Right hindlimb (tissue), 1 donor: ENCODE measurements at places on chromosomes 6 and 20.

- DNase-seq: no peak
Observed at GRCh38 chr6:137764464-137764863, 102.6 kb upstream of the TNFAIP3 start.

- DNase-seq: no peak
Observed at GRCh38 chr20:62949962-62950361, 2.5 kb upstream of the SLC17A9 start.

GRCh38 chr6:125818772-125819260 lies 28.1 kb downstream of the NCOA7 start:
- DNase-seq: no peak

GRCh38 chr6:145047891-145048290 lies 687.4 kb downstream of the EPM2A start:
- no peak for DNase-seq

DNA sequence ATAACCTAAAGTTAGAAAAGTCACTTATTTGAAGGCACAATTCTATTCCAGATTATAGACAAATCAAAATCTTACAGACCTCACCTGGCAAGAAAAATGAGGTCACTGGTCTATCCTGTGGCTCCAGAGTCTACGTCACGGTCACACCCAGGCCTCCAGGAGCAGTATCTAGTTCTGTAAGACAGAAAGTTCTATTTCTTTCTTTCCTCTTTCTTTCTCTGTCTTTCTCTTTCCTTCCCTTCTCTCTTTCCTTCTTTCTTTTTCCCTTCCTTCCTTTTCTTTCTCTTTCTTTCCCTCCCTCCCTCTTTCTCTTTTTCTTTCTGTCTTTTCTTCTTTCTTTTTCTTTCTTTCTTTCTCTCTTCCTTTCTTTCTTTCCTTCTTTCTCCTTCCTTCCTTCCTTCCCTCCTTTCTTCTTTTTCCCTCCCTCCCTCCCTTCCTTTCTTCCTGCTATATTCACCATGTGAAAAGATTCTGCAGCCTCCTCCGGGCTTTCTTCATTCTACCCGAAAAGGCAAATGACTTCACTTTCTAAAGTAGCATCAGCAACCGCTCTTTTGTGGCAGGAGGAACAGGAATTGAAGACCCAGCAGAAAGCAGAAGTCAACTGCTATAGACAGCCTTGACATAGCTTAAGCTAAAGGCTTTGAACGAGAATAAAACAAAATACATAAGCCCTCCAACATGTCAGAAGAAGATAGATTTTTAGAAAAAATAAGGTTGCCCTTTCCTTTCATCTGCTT lies 83.9 kb upstream of the SIRPG start:
- DNase-seq: no peak

DNA sequence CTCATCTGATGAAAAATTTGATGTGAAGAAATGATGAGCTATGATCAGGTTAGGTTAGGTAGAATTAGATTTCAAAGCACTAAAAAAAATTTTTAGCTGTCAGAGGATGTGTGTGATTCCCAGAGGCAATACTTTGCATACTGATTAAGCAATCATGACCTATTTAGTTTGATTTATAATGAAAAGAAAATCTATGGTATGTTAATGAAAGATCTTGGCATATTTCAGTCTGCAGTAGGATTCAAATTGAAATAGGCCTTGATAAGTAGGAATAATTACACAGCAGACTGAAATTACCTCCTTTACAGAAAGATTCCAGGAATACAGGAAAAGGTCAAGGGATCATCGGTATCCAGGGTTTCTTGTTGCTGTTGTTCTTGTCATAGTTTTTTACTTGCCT lies 69.3 kb downstream of the HDDC2 start:
- no peak for DNase-seq

GRCh38 chr20:49281913-49282467 lies 4.1 kb upstream of the ZNFX1 start:
- no peak for DNase-seq

GRCh38 chr6:145070791-145071190 lies 664.5 kb downstream of the EPM2A start:
- DNase-seq: no peak

DNA sequence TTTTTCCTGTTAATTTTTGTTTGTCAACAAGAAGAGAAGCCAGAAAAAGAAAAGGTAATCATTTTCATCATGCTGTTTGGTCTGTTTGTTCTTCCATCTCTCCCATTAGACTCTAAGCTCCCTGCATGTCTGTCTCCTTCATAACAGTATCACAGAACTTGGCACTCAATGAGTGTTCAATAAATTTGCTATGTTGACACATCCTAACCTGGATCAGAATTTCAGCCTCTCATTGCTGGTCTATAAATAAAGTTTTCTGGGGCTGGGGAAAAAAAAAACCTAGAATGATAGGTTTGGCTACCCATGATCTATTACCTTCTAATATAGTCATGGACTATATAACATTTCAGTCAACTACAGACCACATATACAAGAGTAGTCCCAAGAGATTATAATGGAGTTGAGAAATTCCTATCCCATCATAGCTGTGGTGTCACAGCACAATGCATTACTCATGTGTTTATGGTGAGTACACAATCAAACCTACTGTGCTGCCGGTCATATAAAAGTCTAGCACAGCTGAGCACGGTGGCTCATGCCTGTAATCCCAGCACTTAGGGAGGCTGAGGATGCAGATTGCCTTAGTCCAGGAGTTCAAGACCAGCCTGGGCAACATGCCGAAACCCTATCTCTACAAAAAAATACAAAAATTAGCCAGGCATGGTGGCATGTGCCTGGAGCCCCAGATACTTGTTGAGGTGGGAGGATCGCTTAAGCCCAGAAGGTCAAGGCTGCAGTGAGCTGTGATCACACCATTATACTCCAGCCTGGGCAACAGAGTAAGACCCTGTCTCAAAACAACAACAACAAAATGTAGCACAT lies 5.9 kb downstream of the NUDT3 start:
- no peak for DNase-seq

DNA sequence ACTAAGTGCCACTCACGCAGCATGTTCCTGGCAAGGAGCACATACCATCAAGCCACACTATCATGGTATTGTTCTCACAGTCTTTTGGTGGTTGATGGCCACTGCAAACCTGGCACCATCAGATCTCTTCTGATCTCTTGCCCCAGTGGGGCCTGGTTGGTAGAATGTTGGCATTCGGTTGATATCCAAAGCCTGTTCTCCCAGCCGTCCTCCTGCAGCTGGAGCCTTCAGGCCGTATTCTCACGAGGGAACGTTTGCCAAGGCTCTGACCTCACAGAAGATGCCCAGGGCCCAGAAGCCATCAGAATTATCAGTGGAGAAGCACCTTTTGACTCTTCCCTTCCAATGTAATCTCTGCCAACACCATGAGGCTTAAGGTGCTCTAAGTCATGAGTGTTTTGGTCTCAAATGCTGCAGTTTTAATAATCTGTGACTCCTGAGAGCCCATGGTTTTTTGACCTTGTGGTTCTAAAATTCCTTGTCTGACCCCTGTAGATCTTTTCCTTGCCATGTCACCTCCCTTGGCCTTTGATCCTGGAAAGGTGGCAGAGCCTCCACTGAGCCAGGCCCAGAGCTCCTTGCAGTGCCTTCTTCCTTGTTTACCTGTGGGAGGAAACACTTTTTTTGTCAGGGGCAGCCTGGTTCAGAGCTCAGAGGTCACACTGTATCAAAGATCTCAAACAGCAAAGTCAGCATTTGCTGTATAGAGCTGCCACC lies 27.8 kb downstream of the POFUT1 start:
- DNase-seq: no peak

GRCh38 chr6:54587277-54587676 lies 259.3 kb upstream of the FAM83B start:
- DNase-seq: no peak

DNA sequence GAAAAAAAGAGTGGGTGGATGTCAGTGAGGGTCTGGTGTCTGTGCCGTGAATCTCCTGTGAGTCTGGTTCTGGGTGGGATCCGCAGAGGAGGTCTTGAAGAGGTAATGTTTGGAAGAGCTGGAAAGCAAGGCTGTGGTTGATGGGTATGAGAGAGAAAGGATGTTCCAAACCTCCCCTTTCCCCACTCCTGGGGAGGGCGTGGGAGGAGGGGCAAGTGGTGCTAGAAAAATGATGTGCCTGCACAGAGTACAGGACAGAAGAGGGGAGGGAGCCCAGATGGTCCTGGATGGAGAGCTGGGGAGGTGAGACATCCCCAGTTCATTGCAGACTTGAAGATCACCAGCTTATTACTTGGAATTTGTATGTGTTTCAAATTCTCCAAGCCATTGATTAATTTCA lies 3.1 kb downstream of the CNPY3 start:
- DNase-seq: no peak

DNA sequence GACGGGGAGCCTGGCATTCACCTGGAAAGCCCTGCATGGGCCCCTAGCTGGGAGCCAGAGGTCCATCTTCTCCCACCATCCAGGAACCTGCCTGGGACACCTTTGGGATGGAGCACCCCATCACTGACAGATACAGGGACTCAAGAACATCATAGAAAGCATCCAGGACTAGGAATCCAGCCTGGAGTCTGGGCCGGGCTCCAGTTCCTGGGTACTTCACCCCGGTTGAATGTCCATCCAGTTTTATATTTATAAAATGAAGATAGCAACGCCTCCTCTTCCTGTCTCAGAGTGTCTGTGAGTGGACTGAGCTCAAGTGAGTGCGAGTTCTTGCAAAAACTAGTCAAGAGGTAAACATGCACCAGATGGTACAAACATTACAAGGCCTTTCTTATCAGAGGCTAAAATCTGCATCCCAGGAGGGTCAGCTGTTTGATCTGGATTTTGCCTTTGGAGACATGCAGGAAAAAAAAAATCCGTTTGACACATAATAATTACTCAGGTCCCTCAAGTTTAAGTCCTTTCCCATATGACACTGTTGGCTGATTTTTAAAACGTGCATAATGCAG lies 27.4 kb downstream of the ZC3H12D start:
- DNase-seq: no peak

DNA sequence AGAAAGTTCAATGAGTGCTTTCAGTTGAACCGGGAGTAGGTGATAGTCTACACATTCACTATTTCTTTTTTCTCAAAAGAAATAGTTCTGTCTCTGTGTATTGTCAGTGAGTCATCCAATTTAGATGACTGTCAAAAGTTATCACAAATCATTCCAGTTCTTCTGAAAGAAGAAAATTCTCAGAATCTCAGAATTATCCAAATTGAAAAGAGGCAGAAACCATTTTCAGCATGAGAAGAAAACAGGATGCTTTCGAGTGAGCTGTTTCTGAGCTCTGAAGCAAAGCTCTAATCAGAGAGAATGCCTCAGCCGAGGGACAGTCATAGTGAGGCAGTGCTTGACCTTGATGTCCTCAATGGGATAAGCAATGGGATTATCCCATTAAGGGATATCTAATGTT lies 97.9 kb downstream of the HUS1B start:
- no peak for DNase-seq

- DNase-seq: no peak
Observed at GRCh38 chr6:77910826-77911225, 258.0 kb downstream of the MEI4 start.

GRCh38 chr6:112202639-112203341 lies 51.6 kb downstream of the LAMA4 start:
- DNase-seq: no peak

GRCh38 chr20:44581515-44581914 lies 864 bp upstream of the PKIG start:
- no peak for DNase-seq

DNA sequence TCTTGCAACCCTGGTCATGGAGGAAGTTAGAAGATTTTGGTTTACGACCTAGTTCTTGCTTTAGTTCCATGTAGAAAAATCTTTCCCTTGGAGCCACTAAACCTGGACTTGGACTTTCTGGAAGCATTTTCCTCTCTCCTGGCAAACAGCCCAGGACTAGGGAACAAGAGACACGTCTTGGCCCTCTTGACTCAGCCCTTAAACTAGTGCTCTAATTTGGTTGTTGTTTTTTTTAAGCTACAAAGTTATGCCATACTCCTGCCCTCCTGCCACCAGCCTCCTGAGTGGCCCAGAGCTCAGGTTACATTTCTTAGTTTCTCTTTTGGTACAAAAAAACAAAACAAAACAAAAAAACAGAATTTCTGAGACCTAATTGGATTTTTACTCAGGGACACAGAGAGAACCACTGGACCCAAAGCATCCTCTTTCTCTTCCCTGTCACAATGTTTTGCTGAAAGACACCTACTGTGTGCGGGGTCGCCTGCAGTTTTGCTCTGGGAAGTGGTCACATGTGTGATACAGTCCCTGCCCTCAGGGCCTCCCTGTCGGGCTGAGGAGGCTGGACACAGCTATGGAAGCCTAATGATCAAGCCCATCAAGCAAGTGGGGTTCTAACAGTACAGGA lies 32.3 kb upstream of the SCUBE3 start:
- DNase-seq: peak; percentile 50

- DNase-seq: peak; percentile 92
Observed at GRCh38 chr6:111552241-111552744, 53.4 kb downstream of the TRAF3IP2 start.

DNA sequence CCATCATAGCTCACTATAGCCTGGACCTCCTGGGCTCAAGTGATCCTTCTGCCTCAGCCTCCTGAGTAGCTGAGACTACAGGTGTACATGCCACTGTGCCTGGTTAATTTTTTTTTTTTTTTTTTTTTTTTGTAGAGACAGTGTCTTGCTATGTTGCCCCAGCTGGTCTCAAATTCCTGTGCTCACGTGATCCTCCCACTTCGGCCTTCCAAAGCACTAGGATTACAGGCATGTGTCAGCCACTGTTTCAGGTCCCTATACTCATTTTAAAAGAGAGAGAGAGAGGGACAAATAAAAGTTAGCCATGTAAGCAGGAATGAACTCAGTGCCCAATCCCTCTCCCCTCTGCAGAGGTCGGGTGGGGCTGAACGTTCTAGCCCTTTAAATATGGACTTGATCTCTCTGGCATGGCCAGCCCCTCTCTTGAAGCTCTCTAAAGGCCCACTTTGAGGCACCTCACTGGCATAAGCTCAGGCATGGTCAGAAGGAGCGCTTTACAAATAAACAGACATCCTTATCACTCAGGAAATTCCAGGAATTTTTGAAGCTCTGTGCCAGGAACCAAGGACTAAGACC lies 9.0 kb upstream of the SERPINB1 start:
- DNase-seq: no peak

DNA sequence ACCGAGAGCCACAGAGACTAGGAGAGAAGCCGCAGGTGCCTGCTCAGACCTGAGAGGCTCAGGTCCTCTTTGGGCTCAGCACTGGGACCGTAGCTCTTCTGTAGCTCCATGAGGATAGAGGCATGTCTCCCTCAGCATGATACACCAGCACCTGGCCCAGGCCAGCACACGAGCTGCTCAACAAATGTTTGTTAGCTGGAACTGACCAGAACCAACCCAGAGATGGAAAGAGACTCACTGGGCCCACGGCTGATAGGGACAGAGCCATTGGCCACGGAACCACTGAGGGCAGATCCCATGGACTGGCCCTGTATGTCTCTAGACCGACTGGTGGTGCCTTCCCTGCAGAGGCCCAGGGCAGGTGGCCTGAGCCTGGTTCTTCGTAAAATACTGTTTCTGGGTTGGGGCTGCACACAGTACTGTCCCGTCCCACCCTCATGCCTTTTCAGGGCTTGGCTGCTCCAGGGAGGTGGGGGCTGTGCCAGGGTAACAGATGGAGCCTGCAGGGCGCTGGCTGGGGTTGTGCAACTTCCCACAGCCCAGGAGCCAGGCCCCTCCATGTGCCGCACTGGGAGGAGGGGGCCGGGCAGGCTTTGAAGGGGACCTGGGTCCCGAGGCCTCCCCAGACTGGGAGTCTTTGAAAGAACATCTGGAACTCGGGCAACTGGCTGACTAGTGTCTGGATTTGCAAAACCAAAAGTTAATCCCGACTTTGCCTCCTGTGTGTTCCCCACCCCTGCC lies 5.2 kb downstream of the C20orf204 start:
- no peak for DNase-seq
